ENCODE measurements at places on chromosomes 2 and 18.

DNA sequence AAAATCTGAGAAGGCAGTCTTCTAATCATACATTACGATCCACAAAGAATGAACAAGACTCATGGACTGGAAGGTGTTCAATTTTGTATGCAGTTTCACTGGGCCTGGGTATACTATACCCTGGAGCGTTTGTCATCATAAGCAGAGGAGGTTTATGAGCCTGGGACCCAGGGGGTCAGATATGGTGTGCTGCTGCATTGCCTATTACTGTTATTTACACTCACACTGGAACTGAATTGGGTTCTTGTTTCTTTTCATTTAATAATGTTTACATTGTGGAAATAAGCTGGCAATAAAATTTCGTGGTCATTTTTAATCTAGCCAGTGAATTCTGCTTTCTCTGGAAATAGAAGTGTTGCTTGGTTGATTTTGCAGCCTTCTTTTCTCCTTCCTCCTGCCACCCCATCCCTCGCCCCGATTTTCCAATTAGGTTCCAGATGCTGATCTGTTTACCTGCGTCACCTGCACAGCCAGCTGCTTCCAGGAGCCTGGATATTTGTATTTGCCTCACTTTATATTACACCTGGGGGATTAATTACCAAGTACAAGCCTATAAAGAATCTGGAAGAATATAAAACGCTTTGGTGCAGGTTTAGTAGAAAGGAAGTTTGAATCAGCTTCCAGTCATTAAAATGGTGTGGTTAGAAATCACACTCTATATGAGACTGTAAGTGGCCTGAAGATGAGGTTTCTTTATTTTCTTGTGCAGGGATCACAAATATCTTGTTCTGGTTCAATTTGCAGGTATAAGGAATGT, 234.4 kb downstream of the SOCS6 start:
- DNase-seq, result no peak

DNA sequence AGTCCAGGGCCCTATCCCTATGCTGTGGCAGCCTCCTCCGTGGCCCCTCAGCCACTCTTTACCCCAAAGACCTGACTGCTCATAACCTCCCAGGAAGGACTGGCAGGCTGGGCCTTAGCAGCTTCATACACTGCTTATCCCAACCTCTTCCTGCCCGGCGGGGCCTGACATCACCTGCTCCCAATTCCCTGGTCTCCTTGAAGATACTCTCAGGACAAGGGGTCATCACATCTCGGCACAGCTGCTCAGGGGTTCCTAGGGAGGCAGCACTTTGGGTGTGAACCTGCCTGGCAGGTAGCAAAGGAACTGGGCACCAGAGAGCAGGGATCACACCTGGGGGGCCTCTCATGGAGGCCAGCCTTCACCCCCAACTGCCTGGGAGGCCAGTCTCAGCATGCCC, 68.5 kb downstream of the PLB1 start:
- DNase-seq, result no peak

- DNase-seq, result no peak
These were observed 15.3 kb upstream of the SELENOI start for GRCh38 chr2:26330604-26331003.

GRCh38 chr2:64291181-64291580, 147.0 kb upstream of the PELI1 start:
- no peak for DNase-seq

DNA sequence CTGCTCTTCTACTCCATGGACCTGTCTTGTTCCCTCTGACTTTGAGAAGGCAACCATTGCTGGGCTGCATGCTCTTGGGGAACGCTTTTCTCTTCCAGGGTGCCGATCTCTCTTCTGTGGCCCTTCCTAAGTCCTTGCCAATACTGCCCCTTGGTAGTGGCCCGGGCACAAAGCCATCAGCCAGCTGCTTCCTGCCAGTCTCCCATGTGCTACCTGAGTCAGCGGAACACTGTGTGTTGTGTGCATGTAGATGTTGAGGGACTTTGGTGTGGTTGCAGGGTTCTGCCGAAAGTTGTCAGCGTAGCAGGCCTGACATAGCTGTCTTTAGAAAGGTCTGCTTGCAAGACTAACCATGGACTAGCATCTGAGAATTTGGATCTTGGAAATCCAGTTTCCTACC, 35.4 kb downstream of the MGAT5 start:
- DNase-seq, result no peak

GRCh38 chr2:218853766-218854165, 5.8 kb upstream of the WNT6 start:
- DNase-seq, result no peak

GRCh38 chr2:170206246-170206645, 28.3 kb downstream of the MYO3B start:
- DNase-seq, result no peak

DNA sequence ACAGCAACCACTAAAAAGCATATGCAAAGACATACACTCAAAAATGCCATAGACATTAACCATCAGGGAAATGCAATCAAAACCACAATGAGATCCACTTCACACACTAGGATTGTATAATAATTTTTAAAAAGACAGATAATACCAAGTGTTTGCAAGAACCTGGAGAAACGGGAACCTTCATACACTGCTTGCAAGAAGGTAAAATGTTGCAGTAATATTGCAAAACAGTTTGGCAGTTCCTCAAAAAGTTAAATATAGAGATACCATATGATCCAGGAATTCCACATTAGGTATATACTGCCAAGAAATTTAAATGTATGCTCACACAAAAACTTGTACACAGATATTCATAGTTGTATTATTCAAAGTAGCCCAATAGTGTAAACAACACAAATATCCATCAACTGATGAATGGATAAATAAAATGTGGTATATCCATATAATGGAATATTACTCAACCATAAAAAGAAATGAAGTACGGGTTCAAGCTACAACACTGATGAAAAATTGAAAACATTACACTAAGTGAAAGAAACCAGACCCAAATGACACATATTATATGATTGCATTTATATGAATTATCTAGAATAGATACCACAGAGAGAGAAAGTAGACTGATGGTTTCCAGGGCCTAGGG, 14.7 kb upstream of the CHMP3 start:
- no peak for DNase-seq

GRCh38 chr18:74255131-74255616, 36.6 kb downstream of the CYB5A start:
- no peak for DNase-seq

GRCh38 chr2:20925265-20925889, 102.5 kb upstream of the LDAH start:
- no peak for DNase-seq

DNA sequence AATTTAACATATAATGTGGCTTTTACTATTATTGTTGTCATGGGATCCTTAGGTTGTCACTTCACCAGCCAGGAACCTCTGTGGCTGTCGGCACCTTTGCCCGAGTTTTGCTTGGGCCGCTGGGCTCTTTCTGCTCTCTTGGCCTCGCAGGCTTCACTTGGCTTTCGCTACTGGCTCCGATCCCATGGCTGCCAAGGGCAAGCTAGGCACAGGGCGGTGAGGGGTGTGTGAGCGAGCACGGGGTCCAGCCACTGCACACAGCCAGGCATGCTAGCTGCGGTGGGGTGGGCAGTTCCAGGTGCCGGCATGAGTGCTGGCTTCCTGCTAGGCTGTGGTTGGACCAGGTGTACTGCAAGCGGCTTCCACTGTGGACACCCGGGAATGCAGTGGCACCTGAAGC, 23.4 kb upstream of the RAPGEF4 start:
- no peak for DNase-seq

DNA sequence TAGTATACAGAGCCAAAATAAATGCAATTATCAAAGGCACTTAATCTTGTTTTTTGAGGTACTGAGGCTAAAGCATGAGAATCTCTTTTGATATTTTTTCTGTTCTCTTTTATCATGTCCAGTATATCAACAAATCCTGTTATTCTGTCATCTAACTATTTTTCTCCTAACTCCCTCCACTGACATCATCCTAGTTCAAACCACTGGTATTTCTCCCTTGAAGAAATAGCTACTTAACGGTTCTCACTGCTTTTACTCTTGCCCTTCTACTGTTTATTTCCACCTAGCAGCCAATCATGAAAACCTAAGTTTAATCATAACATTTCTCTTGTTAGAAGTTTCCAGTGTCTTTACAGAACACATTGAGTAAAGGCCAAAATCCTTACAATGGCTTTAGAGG, 317.6 kb downstream of the GPD2 start:
- no peak for DNase-seq

GRCh38 chr2:238924796-238925195, 76.9 kb downstream of the TWIST2 start:
- DNase-seq, result no peak

DNA sequence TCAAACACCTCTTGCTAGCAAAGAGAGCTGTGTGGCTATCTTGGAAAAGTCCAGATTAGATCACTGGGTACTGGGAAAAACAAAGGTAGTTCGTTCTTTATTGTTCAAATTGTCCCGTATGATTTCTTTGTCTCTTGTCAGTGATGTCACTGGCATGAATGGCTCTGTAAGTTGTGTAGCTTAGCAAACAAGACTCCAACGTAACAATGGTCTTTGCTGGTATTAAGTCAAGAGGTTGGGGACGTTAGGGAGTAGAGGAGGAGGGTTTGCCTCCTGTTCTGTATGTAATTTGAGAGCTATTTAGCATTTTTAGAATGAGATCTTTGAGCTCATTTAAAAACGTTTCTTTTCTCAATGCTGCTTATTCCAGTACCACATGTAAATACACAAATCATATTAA, 216.5 kb upstream of the SP5 start:
- no peak for DNase-seq

DNA sequence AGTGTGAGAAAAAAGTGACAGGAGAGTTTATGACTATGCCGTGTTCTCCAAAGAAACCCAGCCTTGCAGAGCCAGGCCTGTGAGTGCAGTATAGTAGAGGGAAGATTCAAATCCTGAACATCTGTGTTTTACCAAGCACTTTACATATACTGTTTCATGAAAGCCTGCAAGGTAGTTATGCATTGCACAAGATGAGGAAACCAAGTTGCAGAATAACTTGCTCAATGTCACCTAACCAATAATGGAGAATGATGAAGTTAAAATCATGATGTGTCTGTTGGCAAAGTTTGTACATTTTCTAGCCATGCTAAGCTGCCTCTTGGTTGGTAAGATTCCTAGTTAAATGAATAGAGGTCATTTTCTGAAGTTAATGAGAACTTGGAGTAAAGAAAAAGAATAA, 29.3 kb downstream of the SYT4 start:
- DNase-seq, result no peak

GRCh38 chr2:8800821-8801220, 36.6 kb downstream of the KIDINS220 start:
- no peak for DNase-seq

GRCh38 chr2:239039479-239039861, 191.6 kb downstream of the TWIST2 start:
- no peak for DNase-seq
